ENCODE measurements at places on chromosomes 12 and 14. TPM values are rescaled to one million over a fixed set of nuclear protein-coding genes. Genes with fewer than 3 reads are reported as not detected.

Gene SDR9C7
- 0.07 TPM for polyA plus RNA-seq

GRCh38 chr12:110998165-110998564 lies 77.8 kb upstream of the MYL2 start:
- no peaks in the 10 kb centered on the region for H3K4me1 ChIP-seq
- no peak overlapping the region for H3K4me3 ChIP-seq
- H3K27me3 ChIP-seq = no peaks in the 10 kb centered on the region
- DNase-seq = no peak
- H3K27ac ChIP-seq = no peak overlapping the region

DNA sequence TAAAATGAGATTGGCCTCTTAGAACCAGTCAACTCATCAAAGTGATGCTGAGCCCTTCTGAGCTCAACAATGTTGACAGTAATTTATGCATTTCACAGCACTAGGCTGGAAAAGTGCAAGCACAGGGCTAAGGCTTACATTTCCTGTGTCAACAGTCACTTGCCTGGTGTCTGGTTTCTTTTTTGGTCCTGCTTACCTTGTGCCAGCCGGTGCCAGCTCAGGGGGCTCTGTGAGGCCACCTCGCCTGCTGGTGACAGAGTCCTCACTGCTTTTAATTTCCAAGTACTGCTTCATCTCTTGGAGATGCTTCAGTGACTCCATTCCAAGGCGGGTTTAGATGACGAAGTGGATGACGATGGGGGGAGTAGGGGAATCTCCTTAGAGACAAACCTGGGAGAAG lies 53.1 kb upstream of the KCNA1 start:
- H3K36me3 ChIP-seq = no peaks in the 10 kb centered on the region
- no peaks in the 10 kb centered on the region for H3K27me3 ChIP-seq
- no peak overlapping the region for H3K4me3 ChIP-seq
- peaks cover 1% of the 10 kb centered on the region for H3K4me1 ChIP-seq
- no peak for DNase-seq

Gene TAS2R50
- 0.07 TPM for polyA plus RNA-seq

DNA sequence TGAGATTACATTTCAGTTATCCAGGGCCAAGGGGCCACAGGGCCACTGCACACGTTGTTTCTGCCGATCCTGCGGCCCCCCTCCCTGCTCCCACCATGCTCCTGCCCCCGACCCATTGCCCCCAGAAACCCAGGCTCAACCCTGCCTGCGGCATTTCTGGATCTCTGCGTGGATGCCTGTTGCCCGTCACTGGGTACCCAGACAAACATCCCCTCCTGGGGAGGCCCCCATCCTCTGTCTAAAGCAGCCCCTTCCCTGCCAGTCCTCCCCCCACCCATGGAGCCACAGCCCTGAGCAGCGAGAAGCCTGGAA lies 326.4 kb upstream of the SFSWAP start:
- H3K4me3 ChIP-seq = no peak overlapping the region
- H3K27me3 ChIP-seq = no peaks in the 10 kb centered on the region
- DNase-seq = no peak

DNA sequence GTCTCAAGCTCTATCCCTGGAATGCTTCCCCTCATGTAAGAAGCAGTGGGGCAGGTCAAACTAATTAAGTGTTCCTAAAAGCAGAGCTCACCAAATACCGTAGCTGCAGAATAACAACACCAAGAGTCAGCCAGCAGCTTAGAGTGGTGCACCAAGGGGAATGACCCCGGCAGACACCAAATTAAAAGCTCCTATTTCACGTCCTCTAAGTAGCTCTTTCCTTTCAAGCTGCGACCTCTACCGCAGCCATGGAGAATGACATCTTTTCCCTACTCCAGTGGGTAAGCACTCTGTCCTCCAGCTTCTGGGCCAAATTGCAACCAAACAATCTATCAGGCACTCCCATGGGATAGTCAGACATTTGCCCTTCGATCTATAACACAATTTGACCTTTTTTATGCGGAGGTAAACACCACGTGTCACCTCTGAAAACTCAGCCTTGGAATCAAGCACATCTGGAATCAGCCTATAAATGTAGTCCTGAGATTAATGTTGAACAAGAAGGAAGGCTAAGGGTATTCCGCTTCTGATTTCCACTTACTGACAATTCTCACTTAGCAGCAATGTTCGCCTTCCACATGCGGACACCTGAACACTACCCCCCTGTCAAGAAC lies 67.6 kb upstream of the CDKN3 start:
- no peak overlapping the region for H3K4me3 ChIP-seq
- no peaks in the 10 kb centered on the region for H3K36me3 ChIP-seq
- H3K27me3 ChIP-seq = no peaks in the 10 kb centered on the region
- H3K4me1 ChIP-seq = no peaks in the 10 kb centered on the region

Gene PTMS
- 594 TPM for polyA plus RNA-seq

DNA sequence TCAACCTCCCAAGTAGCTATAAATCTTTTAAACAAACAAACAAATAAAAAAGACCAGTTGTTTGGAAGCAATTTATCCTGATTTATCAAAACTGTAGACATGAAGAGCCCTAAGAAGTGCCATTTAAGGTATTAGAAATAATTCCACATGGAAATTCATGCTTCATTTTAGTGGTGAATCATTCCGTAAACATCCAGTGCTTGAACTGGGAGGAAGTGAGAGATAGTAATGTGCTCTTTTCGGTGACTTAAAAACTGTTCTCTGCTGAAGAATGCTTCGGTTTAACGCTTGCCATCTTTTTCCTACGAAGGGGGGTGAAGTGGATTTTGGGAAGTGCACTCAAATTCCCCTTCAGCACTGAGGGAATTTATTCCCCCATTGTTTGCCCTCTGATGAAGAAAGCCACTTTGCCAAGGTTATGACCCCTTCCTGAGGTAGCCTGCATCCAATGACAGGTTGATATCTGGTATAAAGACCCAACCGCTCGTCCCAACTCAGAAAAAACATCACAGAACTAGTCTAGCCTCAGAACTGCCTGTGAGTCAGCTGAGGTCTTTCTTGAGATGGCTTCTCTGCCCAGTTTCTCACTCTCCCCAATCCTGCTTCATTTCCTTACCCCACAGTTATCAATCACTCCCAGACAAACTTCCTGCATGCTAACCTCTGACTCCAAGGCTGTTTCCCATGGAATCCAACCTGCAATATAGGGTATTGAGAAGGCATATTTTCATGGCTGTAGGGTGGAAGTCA lies 244.1 kb downstream of the AEBP2 start:
- H3K36me3 ChIP-seq = no peaks in the 10 kb centered on the region
- no peaks in the 10 kb centered on the region for H3K27me3 ChIP-seq
- H3K4me3 ChIP-seq = no peak overlapping the region

- H3K4me1 ChIP-seq = no peaks in the 10 kb centered on the region
- H3K27me3 ChIP-seq = no peaks in the 10 kb centered on the region
- no peak for DNase-seq
These were observed 3.6 kb downstream of the CMKLR1 start for GRCh38 chr12:108335349-108336119.

DNA sequence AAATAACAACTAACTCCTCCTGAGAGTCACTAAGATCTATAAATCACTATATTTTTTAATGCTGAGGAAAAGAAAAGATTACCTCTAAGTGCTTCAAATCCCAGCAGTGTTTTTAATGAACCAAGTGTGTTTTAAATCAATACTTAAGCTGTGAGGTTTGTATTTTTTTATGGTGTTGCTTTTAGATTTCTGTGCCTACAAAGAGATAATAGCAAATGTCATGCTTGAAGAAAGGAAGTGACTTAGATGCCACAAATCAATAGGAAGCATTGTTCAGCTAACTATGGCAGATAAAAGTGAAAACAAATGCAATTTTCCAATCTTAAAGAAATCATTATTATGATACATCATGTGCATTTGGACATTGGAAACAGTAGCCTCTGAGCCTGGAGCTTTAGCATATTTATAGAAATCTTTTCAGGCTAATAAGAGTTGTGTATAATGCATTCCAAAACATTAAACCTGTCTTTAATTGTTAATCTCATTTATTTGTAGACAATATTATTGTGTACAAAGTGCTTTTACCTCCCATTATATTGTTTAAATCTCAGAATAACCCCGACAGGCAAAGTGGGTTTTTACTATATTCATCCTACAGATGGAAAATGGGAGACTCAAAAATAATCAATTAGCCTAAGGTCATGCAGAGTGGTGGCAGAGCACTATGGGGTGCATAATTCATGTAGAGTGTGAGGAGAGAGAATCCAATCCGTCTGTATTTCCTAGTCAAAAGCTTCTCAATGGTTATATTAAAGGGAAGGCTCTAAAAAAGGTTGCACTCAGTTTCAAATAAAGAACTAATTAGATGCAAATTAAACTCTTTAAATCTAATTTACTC lies 486.2 kb downstream of the NAV3 start:
- no peak overlapping the region for H3K4me3 ChIP-seq
- H3K27me3 ChIP-seq = no peaks in the 10 kb centered on the region
- H3K36me3 ChIP-seq = no peaks in the 10 kb centered on the region
- no peaks in the 10 kb centered on the region for H3K4me1 ChIP-seq
- no peak for DNase-seq
- H3K27ac ChIP-seq = no peak overlapping the region

- H3K36me3 ChIP-seq = no peaks in the 10 kb centered on the region
- H3K4me3 ChIP-seq = no peak overlapping the region
- H3K27ac ChIP-seq = no peak overlapping the region
- no peaks in the 10 kb centered on the region for H3K27me3 ChIP-seq
- DNase-seq = no peak
These were observed 266.4 kb upstream of the RGS6 start for GRCh38 chr14:71665781-71666180.

- H3K27ac ChIP-seq = no peak overlapping the region
- H3K27me3 ChIP-seq = no peaks in the 10 kb centered on the region
- no peaks in the 10 kb centered on the region for H3K36me3 ChIP-seq
- no peak for DNase-seq
- no peak overlapping the region for H3K4me3 ChIP-seq
These were observed 888.1 kb upstream of the MDGA2 start for GRCh38 chr14:48563489-48563888.

Gene GMPR2
- 66.3 TPM for polyA plus RNA-seq

Gene ETFBKMT
- polyA plus RNA-seq = 2.9 TPM

DNA sequence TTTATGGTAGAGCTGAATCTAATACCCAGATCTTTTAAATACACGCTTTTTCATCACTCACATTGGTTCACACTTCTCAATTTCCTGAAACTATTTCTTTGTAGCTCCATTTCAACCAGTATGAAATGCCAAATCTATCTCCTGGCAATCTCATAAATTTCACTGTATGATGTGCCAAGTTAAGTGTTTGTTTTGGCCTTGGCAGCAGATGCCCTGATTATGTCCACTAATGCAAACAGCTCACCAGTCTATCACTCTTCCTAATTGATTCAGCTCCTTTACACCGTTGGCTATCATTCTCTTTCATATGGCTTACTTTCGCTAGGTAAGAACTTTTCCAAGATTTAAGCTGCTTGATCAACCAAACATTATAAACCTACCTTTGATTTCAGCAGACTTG lies 58.6 kb downstream of the ZFC3H1 start:
- no peak overlapping the region for H3K4me3 ChIP-seq
- no peaks in the 10 kb centered on the region for H3K4me1 ChIP-seq
- H3K36me3 ChIP-seq = no peaks in the 10 kb centered on the region
- no peaks in the 10 kb centered on the region for H3K27me3 ChIP-seq

GRCh38 chr12:107405436-107405835 lies 280.2 kb upstream of the PWP1 start:
- no peak overlapping the region for H3K4me3 ChIP-seq
- DNase-seq = no peak
- H3K36me3 ChIP-seq = no peaks in the 10 kb centered on the region
- no peaks in the 10 kb centered on the region for H3K4me1 ChIP-seq
- H3K27me3 ChIP-seq = no peaks in the 10 kb centered on the region

DNA sequence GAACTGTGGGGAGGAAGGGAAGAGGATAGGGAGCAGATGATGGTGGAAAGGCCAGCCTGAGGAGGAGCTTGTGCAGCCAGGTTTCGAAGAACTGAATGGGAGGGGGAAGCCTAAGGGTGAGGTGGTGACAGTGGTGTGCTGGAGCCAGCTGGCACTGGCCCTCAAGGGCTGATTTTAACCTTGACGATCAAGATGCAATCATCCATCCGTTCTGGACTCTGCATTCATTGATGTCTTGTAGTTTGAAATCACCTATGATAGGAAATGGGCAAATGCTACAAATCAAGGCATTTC lies 2.8 kb upstream of the ATG101 start:
- no peak for DNase-seq
- no peaks in the 10 kb centered on the region for H3K27me3 ChIP-seq
- H3K4me3 ChIP-seq = no peak overlapping the region
- peaks cover 24% of the 10 kb centered on the region for H3K4me1 ChIP-seq
- no peaks in the 10 kb centered on the region for H3K36me3 ChIP-seq
- H3K27ac ChIP-seq = no peak overlapping the region

GRCh38 chr12:109608270-109608669 lies 34.7 kb downstream of the MVK start:
- H3K36me3 ChIP-seq = no peaks in the 10 kb centered on the region
- H3K27me3 ChIP-seq = no peaks in the 10 kb centered on the region
- no peak for DNase-seq
- H3K4me1 ChIP-seq = peaks cover 3% of the 10 kb centered on the region
- no peak overlapping the region for H3K27ac ChIP-seq

- no peaks in the 10 kb centered on the region for H3K27me3 ChIP-seq
These were observed 20.4 kb downstream of the VWF start for GRCh38 chr12:6104027-6104426.

Gene TEX52
- polyA plus RNA-seq = not detected

DNA sequence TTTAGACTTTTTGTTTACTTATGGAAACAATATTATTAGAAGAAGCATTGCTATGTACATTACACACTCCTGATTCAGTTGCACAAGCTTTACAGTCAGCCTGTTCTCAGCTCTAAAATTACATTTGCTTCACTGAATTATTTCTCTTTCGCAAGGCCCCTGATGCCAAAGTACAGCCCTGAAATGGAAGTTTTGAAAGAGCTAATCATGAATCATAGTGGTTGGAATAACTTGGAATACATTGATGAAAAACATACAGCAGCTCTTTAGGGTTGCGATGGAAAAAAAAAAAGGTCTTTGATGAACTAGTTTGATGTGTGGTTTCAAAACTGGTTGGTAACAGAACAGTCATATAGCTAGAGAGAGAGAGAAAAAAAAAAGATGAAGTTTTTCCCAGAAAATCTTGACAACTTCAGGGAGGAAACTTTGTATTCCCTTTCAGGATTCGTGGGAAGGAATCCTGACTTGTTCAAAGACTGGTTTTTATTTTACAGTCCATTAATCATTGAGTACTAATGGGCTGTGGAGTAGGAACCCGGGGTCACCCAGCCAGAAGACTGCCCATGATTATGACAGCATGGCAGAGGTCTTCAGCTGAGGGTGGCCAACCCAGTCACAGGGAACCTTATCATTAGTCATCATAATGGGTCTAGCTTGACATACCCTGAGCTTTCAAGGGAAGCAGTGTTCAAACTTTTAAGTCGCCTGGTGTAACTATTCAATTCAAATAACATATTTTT lies 460.1 kb downstream of the NAV3 start:
- H3K4me1 ChIP-seq = no peaks in the 10 kb centered on the region
- H3K4me3 ChIP-seq = no peak overlapping the region
- H3K27me3 ChIP-seq = no peaks in the 10 kb centered on the region
- no peak overlapping the region for H3K27ac ChIP-seq
- H3K36me3 ChIP-seq = no peaks in the 10 kb centered on the region
- DNase-seq = no peak

GRCh38 chr12:104665296-104665695 lies 208.5 kb downstream of the CHST11 start:
- no peak overlapping the region for H3K4me3 ChIP-seq
- H3K27me3 ChIP-seq = no peaks in the 10 kb centered on the region
- no peak overlapping the region for H3K27ac ChIP-seq
